ENCODE measurements at places on chromosomes 7 and 10.

- DNase-seq: no peak
These were observed 10.1 kb upstream of the MET start for GRCh38 chr7:116661865-116662264.

DNA sequence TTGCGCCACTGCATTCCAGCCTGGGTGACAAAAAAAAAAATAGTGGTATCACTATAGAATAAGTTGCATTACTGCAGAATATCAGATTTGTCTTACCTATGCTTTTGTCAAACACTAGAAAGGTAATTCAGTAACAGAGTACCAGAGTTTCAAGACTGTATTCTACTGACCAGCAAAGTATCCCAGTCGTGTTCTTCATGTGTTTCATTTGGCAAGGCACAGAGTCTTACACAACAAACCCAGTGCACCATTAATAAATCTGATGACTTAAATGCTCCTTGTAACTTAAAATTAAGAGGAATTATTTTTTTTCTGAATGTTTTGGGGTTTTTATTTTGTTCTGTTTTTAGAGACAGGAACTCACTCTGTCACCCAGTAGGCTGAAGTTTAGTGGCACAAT, 34.4 kb upstream of the PBLD start:
- DNase-seq: no peak

GRCh38 chr10:97800474-97800873, 28.7 kb upstream of the SFRP5 start:
- no peak for DNase-seq

DNA sequence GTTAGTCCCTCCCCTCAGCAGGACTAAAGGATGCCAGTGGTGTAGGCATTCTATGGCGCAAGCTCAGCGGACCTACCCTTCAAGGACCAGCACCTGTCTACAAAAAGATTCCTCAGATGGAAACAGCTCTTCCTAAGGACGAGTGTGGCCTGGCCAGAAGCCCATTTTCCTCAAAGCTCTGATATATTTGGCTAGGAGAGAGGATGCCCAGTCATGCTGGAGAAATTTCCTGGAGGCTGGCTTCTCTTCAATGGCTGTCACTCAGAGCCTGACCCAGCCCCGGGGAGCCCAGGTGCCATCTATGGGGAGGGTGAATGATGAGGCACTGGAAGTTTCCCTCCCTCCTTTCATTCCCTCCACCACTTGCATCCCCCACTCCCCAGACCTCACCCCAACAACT, 111.5 kb downstream of the PLXNA4 start:
- DNase-seq: no peak

- no peak for DNase-seq
These were observed 233.0 kb downstream of the CACNA2D1 start for GRCh38 chr7:82210416-82211184.

DNA sequence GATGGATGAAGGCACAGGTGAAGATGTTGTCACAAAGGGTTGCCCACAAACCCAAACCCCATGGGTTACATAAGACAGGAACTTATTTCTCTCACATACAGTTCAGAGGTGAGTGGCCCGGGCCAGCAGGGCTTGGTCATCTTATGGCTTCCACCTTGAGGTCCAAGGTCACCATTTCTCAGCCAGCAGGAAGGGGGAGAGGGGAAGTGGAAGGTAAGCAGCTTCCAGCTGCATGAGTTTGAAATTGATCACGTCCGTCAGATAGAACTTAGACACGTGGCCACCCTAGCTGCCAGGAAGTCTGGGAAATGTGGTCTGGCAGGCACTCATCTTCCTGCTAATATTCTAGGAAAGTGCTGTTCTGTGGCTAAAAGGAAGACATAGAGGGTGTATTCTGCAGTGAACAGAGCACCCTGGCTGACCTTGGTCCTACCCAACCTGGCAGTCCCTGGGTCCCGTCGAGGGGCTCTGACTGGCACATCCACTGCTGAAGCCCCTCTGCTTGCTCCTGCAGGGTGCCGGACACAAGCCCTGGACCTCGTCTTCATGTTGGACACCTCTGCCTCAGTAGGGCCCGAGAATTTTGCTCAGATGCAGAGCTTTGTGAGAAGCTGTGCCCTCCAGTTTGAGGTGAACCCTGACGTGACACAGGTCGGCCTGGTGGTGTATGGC, 49.5 kb downstream of the VWA2 start:
- DNase-seq: no peak

- DNase-seq: no peak
These were observed 55.5 kb downstream of the MET start for GRCh38 chr7:116727432-116728009.

DNA sequence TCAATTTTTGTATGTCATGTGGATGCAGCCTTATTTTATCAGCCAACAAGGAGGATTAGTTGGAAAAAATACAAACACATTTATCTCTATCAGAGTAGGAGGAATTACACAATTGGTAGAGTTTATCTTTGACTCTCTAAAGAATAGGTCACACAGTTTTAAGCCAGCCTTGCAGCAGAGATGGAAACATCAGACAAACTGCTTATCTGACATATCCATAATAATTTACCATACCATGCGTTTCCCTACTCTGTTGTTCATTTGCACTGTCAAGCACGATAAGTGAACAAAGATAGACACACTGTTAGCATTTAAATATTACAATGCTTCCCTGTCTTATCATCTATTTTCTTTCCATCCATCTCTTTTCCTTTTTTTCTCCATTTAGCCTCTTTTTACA, 283.7 kb upstream of the SMIM30 start:
- no peak for DNase-seq

GRCh38 chr7:34655384-34655783, 2.6 kb upstream of the NPSR1 start:
- DNase-seq: no peak

DNA sequence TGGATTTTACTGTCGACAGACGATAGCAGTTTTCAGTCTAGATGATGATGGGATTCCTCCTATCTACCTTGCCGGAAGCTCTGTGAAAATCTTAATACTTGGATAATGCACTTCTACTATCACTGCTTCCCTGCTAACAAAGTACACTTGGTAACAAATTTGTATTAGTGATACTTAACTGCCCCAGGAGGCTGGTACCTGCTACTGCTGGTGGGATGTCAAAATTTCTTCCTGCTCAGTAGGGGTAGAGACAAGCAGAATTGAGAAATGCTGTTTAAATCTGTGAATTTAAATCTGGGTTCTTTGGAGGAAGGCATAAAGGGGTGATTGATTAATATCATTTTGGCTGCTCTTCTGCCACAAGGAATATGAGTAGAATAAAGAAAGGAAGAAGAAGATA, 99.8 kb upstream of the STRIP2 start:
- DNase-seq: no peak

DNA sequence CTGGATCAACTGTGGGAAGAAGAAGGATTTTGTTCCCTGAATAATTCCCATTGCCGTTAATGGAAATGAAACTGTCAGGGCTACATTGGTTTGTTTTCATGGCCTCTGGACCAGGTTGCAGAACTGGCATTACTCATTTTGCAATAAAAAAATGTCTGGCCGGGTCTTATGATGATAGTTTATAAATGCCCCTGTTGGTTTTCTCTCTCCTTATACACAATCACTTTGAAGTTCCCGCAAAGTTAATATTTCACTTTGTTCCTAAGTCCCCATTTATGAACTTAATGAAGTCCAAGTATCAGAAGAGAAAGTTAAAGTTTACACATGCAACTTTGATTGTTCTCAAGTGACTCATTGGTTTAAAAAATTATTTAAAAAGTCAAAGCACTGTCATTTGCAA, 150.7 kb upstream of the PRR15 start:
- DNase-seq: no peak

- DNase-seq: no peak
These were observed 20.6 kb upstream of the C10orf105 start for GRCh38 chr10:71740069-71740653.

DNA sequence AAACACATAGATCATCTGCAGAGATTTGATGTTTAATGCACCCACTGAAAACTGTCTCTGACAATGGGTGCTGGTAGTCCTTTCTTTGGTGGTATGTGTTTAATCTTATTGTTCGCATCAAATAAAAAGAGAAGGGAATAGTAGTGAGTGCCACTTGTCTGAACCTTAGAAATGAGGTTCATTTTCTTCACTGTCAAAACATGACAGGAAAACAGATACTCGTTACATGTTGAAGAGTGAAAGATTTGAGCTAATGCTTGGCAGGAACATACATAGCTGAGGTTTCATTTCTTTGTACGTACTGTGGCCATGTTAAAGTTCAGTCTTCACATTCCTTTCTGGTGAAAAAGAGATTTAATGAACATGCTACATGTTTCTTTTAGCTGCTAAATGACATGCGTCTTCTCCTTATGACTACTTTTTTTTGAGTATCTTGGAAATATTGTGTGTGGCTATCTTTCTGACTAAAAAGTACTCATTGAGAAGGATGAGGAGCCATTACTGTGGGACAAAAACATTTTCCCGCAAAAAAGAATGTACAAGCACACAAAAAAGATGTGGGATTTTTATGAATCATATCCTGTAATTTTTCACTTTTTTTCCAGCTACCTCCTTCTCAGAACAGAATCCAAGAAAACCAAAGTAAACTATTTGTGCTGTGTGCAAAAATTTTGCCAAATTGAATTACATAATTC, 108.0 kb downstream of the TWIST1 start:
- DNase-seq: no peak

GRCh38 chr7:123665157-123665556, 9.5 kb downstream of the LMOD2 start:
- no peak for DNase-seq
